NCI-H1092 (cell line): ENCODE measurements at places on chromosomes 11 and 22.

GRCh38 chr11:131618201-131618600, 247.8 kb downstream of the NTM start:
- DNase-seq, result no peak

DNA sequence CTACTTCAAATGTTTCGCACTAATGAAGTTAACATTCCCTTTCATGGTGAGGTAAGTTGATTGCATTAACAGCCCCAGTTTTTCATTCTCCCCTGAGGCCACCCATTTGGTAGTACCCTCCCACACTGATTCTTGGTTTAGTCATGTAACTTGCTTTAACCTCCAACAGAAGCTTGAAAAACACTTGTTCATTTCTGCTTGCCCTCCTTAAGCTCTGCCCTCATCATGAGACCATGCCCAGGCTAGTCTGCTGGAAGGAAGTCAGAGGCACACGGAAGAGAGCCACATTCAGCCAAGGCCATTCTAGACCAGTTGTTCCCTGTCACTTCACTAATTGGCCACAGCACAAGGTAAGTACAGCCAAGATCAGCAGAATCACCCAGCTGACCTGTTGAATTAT, 50.7 kb upstream of the CD44 start:
- DNase-seq, result no peak

- no peak for DNase-seq
Measured at GRCh38 chr11:70521475-70522308, 123.4 kb downstream of the CTTN start.

- DNase-seq, result no peak
Measured at GRCh38 chr11:3655547-3655946, 10.6 kb downstream of the ART1 start.

DNA sequence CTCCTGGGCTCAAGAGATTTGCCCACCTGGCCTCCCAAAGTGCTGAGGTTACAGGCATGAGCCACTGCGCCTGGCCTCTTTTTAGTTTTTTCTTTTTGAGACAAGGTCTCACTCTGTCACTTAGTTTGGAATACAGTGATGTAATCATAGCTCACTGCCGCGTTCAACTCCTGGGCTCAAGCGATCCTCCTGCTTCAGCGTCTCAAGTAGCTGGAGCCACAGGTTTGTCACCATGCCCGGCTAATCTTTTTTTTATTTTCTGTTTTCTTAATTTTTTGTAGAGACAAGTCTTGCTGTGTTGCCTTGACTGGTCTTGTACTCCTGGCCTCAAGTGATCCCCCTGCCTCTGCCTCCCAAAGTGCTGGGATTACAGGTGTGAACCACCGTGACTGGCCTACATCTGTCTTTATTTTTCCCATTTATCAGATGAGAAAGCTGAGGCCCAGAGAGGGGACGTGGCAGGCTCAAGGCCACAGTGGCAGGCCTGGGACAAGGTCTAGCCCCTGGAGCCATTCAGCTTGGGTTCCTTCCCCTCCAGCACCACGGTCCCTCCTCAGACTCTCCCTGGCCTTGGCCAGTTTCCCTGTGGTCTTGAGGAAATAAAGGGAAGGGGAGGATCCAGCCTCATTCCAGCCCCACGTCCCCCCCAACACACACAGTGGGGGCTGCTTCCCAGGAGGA, 2.8 kb upstream of the KDELR3 start:
- no peak for DNase-seq

DNA sequence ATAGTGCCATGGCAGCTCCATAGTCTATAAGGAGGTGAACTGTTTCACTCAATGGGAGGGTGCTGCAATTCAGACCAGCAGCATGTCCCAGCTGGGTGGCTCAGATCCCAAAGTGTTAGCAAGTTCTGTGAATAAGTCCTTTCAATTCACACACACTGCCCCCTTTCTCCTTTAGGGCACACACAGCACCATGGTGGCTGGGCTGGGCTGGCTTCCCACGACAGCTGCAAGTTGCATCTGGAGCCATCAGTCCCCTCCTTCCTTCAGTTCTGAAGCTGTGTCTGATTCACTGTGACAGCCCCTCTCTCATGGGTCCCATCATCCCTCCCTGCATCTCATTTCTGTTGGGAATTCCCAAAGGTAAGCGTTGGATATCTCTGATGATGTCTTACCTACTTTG, 324.1 kb upstream of the NCAM1 start:
- DNase-seq, result no peak
